ENCODE measurements at places on chromosomes 2 and 18.

DNA sequence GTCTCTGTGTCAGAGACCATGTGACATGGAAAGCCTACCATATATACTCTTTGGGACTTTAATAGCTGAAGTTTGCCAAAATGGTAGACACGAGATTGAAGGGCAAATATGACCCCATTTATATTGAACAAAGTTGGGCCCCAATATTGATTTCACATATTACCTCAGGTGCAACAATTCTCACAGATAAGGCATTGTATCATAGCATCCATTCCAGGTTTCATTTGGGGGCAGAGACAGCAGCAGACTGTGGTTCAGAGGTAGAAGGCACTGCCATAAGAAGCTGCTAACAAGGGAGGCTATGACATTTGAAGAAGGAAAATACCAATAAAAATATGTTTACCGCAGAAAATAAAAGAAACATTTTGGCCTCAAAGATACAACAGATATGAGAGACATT, 419.2 kb downstream of the LRRTM4 start:
- DNase-seq, result no peak

DNA sequence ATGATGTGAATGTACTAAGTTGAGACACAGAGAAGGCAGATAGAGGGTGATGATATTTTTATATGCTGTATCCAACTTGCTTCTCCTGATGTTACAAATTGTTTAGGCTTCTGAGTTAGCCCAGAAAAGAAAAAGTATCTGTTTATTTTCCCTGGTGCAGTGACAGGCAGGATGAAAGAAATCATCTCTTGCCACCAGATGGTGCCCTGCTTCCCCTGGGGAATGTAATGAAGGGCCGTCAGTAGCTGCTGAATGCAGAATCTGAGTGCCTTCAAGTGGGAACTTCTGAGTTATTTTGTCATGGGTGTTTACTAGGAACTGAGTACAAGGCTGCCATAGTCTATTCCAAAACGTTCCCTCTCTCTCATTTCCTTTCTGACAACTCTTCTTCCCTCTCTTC, 525.6 kb downstream of the MBD2 start:
- DNase-seq, result no peak

DNA sequence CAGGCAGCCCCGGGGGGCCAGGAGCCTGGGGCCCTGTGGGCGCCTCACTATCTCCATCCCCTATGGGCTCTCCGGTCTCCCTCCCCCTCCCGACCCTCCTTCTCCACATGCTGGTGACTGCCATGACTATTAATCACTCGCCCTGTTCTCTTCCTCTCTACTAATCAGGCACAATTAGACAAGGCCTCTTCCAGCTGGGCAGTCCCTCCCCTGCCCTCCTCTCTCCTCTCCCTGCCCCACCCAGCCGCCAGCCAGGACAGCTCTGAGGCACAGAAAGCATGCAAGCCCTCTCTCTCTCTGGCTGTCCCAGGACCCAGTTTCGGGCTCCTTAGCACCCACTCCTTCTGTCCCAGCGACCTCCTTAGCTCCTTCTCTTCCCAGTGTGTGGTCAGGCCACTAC, 5.8 kb downstream of the ASIC4 start:
- DNase-seq, result no peak

- DNase-seq, result no peak
Observed at GRCh38 chr2:190379249-190379964, 28.7 kb upstream of the MFSD6 start.

DNA sequence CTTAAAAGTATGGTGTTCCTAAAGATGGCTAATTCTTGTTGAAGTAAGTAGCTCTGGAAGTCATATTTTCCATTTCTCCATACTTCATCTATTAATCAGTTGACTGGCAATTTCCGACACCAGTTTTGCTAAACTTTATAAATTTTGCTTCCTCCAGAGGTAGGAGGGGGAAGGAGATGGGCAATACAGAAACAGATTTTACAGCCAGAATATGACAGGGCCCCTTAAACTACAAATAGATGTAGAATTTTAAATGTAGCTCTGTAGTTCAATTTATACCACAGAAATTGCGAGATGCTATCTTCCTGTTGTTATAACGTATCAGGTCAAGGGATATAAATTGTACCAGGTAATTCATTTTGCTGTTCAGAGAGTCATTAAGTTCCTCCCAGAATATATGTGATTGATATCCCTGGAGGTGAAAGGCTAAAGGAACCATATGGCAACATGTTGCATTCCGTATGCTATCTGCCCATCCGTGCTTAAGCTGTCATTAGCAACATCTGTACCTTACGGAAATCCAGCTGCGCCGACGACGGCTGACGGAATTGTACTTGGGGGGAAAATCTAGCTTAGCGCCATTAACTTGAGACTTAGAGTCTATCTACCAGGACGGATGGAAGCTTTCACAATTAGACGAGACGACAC, 8.4 kb upstream of the NR4A2 start:
- no peak for DNase-seq

DNA sequence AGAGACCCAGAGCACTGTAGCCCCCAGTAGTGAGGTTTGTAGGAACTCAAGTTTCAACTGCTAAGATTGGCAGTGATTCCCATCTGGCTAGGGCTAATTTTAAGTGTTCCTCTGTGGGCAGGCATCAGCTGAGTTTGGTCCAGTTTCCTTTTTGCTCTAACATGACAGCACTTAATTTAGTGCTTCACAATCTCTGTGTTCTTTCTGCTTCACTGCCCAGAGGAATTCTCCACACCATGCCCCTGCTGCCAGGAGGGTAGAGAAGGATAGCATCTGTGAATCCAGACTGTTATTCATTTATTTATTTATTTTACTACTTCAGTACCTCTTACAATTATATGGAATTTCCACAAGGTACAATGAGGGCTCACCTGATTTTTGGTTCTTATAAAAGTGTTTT, 549.9 kb upstream of the FSIP2 start:
- DNase-seq, result no peak

GRCh38 chr2:168528469-168528868, 72.4 kb downstream of the CERS6 start:
- no peak for DNase-seq

DNA sequence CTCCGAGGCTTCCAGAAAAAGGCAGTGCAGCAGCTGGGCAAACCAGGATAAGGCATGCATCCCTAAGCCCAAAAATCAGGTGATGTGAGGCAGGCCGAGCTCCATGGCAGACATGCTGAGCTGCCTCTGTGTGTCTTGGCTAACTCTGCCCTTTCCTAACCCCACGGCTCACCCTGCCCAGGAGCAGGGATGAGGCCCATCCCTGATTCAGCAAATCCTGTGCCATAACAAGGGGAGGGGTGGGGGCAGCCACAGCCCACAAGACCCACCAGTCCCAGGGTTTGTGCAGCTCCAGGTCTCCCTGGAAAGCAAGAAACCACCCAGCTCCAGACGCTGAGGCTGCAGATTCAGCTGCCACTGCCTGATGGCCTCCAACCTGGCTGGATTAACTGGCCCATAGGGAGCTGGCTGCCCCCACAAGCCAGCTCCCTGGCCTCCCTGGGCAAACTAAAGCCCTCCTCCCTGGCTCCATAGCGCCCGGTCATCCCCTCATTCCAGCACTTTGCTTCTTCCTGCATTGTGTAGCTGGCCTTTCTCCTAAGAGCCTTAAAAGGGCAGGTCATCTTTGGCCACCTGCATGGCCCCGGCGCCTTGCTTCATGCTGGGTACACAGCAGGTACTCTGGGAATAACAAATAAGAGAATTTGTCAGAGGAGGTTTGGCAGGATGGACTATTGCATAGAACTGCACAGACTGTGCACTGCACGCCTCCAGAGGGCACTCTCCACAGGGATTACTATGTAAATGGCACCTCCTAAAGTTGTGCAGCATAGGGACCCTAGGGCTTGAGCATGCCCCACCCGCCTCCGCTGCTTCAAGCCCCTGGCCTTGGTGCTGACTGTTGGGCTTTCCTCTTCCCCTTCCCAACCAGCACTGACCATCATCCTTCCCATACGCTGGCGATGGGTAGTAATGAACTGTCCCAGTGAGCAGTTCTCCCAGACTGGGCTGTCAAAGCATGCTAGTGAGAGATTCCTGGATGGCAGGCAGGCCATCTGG, 10.7 kb downstream of the STEAP3 start:
- no peak for DNase-seq

- DNase-seq, result no peak
Observed at GRCh38 chr2:26477126-26477910, 606 bp downstream of the OTOF start.

DNA sequence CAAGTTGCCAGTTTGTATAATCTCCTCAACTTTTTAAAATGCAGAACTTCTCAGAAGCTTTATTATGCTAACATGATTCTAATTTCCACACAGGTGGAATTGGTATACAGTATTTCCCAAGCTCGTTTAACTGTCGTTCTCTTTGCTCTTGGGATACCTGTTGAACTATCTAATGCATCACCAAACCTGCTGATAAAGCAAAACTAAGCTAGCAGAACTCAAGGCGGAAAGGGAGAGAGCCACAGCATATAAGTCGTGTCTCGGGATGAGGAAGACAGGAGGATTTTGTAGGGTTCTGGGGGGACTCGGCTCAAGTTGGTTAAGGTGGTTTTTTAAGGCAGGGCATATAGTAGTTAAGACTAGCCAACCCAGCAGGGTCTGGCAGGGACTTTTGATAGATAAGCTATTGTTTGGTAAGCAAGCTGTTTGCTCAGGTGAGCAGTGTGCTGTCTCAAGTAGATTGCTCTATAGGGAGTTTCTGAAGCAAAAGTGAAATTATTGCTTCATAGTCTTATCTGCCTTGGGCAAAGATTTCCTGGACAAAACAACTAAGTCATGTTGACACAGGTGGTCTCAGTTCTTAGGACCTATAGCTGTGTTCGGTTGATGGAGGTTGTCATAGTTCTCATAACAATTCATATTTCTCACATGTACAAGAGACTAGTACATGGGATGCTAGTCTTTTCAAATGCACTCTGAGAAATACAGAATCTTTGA, 28.2 kb upstream of the CHRNA1 start:
- no peak for DNase-seq

- no peak for DNase-seq
Observed at GRCh38 chr2:65045651-65046050, 10.6 kb upstream of the CEP68 start.

DNA sequence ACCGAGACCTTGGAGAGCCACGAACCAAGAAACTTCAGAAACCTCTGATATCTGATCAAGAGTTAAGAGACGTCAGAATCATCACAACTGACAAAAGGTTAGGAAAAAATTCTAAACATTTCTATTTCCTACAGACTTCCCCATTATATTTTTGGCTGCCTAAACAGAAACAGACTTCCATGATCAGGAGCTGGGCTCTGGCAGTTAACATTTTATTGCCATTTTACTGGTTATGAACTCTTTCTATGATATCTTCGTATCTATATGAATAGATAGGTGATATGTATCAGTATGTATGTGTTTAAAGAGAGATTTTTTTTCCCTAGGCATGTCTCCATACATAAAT, 31.1 kb upstream of the PPP1R1C start:
- no peak for DNase-seq

DNA sequence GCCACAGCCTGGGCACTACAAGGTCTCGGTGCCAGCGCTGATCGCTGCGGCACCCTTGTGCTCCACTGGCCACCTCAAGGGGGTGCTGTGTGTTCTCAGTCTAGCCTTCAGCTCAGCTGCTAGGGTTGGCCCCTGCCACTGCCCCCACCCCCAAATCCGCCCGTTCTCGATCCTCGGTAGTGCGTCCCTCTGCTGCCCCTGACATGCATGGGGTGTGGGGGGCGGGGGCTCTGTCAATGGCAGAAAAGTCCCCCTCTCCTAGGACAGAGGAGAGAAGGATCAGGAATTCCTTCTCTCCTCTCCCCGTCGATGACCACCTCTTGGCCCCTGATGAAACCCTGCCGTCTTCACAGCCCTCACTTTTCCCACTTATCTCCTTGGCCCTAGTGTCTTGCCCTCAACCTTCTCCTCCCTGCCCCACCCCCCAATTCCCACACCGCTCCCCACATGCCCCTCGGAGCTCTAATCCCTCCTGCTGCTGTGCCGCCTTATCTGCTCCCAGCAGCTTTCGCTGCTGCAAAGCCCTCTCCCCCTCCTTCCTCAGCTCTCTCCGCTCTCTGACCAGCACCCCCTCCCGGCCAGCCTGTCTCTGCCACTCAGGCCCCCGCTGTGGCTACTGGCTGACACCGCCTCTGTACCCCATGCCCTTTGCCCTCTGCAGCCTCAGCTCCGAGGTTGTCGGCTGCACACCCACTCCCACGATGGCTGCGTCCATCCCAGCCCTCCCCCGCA, 4.3 kb upstream of the ASIC4 start:
- peak; percentile 30 for DNase-seq

- DNase-seq, result no peak
Observed at GRCh38 chr18:77990901-77991300, 741.3 kb downstream of the GALR1 start.

GRCh38 chr18:62091487-62092120, 95.3 kb downstream of the PIGN start:
- DNase-seq, result no peak

GRCh38 chr2:27494284-27494943, 586 bp downstream of the FNDC4 start:
- no peak for DNase-seq

DNA sequence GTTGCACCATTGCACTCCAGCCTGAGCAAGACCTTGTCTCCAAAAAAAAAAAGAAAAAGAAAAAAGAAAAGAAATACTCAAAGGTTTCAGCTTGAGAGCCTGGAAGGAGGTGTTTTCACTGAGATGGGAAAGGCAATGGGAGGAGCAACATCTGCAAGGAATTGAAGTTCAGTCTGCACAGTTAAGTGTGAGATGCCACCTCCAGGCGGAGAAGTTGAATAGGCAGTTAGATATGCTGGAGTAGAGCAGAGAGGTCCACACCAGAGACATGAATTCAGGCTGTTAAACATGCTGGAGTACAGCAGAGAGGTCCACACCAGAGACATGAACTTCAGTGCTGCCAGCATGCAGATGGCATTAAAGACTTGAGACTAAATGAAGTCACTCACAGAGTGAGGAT, 41.4 kb upstream of the DTNB start:
- DNase-seq, result no peak

DNA sequence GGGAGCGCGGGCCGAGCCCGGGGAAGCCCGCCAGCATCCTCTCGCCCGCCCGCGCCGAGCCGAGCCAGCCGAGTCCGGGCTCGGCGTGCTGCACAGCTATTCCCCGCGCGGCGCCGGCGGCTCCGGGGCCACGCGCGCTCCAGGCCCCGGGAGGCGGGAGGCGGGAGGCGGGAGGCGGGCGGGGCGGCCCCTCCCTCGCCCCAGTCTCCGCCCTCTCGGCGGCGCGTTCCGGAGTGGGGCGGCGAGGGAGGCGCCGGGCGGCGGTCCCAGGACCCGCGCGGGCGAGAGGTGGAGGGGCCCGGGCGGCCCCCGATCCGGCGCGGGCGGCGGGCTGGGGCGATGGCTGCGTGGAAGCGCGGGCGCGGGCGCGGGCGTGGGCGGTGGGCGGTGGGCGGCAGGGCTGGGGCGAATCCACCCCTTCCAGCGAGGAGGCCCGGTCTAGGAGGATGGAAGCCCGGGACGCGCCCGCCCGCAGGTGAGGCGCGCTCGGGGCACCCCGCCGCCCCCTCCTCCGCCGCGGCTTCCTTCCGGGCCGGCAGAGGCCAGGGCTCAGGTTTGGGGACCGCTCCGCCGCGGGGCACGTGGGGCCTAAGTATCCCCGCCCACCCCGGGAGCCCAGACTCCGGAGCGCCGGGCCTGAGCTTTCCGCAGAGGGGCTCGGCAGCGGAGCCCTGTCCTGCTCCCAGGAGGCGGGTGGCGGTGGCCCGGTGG, at the start of gene ADCY3:
Gene ADCY3 (minus strand): TSS at position 140 of the 711 bp plus-strand sequence. CDS start 1,250 bp downstream, outside the sequence.
- DNase-seq, result peak; percentile 54
